ENCODE measurements at places on chromosomes 5 and 9.

DNA sequence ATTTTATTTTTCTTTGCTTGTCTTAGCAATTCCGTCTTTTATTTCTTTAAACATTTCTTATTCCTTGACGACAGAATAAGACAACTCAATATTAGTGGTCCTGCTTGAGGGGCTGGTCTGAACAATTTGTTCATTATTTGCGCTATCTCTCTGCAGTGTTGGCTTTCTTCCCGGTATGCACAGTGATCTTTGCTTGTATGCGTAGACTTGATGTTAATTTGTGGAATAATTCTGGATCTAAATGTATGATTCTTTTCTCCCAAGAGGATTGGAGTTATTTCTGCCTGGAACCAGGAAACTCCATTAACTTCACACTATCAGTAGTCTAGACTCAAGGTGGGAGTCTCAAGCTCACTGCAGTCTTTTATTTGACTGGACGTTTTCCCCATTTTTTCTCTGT is 80.4 kb downstream of the KDM4C start:
- no peak for DNase-seq

GRCh38 chr9:136104916-136105315 is 9.8 kb upstream of the NACC2 start:
- no peak for DNase-seq

DNA sequence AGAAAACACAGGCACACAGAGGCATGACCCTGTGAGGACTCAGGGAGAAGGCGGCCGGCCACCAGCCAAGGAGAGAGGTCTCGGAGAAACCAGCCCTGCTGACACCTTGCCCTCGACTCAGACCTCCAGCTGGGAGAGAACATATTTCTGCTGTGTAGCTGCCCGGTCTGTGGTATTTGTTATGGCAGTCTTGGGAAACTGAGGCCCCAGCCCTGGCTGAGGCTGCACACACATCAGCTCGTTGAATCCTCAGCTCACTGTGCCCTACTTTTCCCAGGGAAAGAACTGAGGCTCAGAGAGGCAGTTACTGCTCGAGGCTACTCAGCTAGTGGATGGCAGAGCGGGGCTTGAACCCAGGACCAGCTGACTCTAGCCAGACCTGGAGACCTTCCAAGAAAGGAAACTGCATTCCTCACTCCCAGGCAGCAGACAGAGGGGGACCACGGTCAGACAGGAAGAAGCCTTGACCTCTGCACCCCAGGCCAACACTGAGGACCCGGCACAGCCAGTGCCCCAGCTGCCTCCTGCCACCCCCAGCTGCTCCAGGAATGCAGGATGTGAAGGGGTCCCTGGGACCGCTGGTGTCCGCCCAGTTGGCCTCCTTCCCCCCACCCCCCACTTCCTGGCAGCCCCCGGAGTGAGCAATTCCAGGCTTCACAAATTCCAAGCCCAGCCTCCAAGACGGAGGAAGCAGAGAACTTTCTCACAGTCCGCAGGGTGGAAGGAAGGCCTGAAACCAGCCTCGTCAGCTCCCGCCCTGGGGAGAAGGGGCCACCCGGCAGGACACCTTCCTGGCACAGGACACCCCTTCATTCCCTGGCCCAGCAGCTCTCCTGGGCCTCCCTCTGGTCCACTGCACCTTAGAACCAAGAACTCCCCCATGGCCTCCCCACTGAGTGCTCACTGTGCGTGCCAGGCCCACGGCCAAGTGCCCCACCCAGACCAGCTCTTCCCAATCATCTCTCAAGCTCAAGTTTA is 69.9 kb downstream of the LRSAM1 start:
- no peak for DNase-seq

DNA sequence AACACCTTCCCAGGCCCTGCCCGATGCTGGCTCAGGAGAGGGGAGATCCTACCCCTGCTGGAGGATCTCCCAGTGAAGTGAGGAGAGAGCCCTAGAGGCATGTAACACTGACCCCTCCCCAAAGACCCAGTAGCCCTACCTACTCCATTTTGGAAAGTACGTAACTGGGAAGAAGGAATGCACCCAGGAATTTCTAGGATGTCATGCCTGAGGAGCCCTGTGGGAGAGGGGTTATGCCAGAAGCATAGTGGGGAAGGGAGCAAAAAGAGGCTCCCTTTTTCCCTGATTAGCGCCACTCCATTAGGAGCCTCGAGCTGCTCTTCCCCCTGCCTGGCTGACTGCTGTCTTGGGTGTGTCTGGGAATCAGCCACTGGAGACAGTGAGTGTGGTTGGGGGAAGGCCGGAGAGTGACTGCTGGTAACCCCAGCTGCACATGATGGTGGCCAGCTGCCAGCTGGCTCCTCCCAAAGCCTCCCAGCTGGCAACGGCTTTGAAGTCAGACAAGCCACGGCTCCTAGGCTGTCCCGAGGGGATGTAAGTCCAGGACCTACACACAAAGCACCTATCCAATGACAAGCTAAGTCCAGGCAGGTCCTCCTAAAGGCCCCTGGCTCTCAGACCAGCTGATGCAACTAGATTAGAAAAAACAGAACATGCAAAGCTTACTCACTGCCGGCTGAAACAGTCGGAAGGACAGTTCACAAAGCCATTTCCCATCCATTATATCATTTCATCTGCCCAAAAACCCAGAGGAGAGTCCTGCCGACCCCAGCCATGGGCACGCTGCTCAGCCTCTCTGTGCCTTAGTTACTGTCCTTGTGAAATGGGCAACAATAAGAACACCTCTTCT is 136.5 kb upstream of the ABCA1 start:
- no peak for DNase-seq

GRCh38 chr9:79256691-79257213 is 315.0 kb upstream of the TLE4 start:
- DNase-seq, result no peak

DNA sequence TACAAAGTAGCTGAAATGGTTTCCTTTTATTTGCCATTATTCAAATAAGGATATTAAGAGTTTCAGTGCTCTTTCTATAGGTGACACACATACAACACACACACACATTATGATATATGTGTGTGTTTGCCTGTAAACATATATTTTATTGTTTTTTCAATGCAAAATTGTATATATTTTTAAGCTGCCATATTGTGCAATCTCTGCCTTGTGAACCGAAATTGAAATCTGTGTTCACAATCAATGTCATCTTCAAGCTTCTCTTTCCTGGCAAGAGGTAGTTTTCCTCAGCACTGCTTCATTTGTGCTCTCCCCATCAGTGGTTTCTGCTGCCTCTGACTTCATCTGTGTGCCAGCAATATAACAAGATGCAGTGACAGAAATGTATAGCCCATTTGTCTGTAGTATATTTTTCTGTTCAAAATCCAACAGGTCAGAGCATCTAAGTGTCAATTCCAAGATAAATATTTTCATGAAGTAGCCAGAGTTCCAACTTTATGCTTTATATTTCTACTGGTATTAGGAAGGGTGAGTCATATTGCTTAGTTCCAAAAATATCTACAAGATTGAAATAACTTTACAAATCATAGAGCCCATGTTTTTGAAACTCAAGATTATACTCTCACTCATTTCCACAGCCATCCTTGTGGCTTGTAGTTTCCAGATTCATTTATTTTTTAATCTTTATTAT is 1704.8 kb upstream of the CDH9 start:
- no peak for DNase-seq

- DNase-seq, result no peak
These were observed 48.4 kb downstream of the ACTBL2 start for GRCh38 chr5:57434227-57434640.

- DNase-seq, result no peak
These were observed 585.9 kb downstream of the TLR4 start for GRCh38 chr9:118290116-118290515.

GRCh38 chr5:139864716-139865483 is 69.3 kb downstream of the PSD2 start:
- no peak for DNase-seq

- DNase-seq, result no peak
These were observed 568.7 kb upstream of the RGMB start for GRCh38 chr5:98204798-98205197.

- no peak for DNase-seq
These were observed 33.8 kb upstream of the C6 start for GRCh38 chr5:41247135-41247534.

- no peak for DNase-seq
These were observed 58.0 kb upstream of the COL15A1 start for GRCh38 chr9:98885575-98886295.

GRCh38 chr5:130141659-130142320 is 237.5 kb downstream of the CHSY3 start:
- DNase-seq, result peak; percentile 3

DNA sequence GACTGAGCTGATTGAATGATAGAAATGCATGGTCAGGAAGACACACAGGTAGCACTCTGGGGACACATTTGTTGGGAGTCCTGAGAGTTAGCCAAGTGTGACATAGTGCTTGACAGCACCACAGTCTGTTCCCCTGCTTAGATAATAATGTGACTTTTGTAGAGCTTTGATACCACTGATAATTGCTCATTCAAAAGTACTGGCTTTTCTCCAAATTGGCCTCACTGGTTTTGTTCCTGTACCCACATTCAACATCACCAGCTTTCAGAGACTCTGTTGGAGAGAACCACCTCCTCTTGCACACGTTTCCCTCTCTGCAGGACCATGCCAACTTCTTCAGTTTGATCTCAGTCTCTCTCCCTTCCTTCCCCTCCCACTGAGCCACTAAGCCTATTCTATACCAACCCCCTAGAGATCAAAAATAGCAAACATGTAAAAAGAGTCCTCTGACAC is 52.5 kb upstream of the IL7R start:
- no peak for DNase-seq

DNA sequence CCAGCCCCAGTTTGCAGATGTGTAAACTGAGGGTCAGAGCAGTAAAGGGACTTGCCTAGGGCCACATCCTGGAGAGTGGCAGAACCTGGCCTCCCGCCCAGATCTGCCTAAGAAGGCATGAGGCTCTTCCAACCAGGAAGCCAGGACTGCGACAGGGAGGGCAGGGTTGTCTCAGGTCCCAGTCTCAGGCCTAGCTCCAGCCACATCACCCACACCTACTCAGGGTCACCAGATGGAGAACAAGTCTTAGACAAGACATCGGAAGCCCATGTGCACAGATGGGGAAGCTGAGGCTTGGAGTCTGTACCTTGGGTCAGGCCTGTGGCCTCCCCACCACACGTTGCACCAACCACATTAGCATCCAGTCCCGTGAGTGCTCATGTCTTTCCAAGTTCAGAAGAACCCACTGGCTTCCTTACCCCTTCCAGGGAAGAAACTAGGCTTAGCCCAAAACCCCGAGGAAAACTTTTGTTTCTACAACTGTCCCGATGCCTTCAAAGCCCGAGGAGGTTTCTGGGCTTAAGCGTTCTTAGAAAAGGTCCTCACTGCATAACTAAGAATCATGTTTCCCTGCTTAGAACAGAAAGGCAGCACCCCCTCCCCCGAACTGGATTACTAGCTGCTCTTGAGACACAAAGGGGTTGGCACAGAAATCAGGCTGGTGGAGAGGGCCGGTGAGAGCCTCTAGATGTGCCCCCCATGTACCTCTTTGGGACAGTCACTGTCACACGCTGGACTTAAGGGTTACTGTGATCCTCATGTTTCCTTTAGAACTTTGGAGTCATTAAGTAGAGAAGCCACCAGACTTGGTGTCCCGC is 2.2 kb downstream of the FAM78A start:
- no peak for DNase-seq

GRCh38 chr9:124869986-124870560 is 8.1 kb downstream of the ARPC5L start:
- DNase-seq, result peak; percentile 57

GRCh38 chr5:171669571-171669970 is 116.0 kb upstream of the SMIM23 start:
- DNase-seq, result no peak

DNA sequence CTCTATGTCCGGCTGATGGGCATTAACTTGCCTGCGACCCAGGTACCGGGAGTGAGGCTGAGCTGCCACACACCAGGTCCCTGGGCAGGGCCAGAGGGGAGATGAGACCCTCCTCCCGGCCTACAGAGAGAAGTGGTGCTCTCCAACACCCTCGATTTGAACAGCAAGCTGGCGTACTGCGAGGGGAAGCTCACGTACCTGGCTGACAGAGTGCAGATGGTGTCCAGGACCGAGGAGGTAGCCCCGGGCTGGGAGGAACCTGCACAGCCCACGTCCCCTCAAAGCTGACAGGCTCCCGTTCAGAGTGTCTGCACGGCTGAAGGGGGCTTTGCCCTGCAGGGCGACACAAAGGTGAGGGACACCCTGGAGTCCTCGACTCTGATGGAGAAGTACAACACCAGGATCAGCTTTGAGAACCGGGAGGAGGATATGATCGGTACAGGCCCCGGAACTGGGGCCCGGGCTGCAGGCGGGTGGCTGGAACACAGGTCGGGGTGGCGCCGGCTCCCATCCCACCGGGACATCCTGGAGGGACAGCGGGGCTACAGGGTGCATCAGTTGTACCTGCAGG is 1.0 kb upstream of the RABL6 start:
- no peak for DNase-seq

DNA sequence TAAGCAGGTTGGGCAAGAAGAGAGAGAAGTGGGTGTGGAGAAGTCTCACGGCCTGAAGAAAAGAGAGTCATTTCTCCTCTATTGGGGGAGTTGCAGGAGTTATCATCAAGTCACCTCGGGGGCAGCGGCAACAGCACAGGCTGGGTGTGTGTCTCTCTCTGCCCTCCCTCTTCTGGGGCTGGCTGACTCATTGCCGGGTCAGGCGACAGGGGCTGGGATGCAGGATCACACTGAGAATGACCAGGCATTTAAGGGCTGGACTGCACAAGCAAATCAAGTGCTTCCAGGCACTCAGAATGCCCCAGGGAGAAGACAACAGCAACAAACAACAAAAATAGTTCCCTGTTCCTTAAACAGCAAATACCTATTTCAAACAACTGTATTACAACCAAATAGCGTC is 6.3 kb upstream of the EQTN start:
- DNase-seq, result no peak

- DNase-seq, result no peak
These were observed 57.2 kb downstream of the MLANA start for GRCh38 chr9:5947912-5948311.

DNA sequence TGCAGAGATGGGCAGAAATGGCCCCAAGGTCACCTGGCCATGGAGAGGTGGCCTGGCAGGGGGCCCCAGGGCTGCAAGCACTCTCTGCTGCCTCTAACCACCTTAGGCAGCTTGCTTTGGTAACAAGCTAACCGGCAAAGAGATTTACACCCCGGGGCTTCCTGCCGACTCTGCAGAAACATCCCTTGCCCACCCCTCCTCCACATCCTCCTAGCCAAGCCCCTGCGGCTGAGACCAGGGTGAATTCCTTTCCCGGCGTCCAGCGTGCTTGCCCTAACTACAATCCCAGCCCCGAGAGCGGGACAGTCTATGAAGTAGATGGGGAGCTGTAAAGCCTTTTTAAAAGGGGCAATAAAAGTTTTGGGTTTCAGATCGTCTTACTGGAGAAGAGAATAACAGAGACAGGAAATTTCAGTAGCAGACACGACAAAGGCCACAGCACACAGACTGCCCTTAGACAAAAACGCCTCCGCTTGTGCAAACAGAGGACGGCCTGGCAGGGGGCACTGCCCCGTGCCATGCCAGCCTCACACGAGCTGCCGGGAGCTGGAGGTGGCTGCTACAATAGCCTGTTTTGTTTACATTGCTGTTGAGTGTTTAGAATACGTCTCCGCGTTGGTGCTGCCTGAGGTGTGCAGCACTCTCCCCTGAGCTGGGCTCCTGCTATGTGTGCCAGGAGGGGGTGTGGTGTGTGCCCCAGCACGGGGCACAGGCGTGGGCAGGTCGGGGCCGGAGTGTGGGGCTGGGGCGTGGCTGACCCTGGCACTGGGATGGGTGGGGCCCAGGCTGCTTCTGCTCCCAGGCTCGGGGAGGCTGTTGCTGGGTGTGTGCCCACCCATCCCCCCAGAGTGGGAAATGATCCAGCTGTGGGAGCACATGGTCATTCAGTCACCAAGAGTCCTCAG is 15.3 kb downstream of the MYMK start:
- DNase-seq, result no peak

Measured in germinal center (tissue), 1 donor.